ENCODE measurements at places on chromosomes 5 and 9.

DNA sequence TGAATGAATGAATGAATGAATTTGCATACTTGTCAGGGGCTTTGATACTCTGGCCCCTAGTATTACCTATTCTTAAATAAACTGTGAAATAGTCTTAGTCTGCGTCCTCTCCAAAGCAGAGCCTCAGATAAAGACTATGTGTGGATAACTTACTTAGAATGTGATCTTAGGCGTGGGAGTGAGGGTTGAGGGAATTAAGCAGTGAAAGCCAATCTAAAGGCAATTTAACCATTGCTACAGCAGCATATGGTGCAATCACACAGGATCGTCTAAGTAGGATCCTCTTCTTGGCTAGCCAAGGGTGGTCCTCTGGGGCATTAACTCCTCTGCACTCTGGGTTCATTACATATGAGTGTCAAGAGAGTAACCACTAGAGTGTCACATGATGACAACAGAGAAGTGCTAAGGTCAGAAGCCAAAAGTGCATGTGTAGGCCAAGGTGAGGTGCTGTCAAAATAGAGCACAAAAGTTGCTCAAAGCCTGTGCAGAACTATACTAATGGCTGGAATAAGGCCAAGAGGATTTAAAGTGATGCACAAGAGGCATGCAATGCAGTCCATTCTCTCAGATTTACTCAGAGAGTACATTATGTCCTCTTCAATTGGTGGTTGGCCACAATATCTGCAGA is 274.4 kb upstream of the SEMA6A start:
- DNase-seq = no peak

DNA sequence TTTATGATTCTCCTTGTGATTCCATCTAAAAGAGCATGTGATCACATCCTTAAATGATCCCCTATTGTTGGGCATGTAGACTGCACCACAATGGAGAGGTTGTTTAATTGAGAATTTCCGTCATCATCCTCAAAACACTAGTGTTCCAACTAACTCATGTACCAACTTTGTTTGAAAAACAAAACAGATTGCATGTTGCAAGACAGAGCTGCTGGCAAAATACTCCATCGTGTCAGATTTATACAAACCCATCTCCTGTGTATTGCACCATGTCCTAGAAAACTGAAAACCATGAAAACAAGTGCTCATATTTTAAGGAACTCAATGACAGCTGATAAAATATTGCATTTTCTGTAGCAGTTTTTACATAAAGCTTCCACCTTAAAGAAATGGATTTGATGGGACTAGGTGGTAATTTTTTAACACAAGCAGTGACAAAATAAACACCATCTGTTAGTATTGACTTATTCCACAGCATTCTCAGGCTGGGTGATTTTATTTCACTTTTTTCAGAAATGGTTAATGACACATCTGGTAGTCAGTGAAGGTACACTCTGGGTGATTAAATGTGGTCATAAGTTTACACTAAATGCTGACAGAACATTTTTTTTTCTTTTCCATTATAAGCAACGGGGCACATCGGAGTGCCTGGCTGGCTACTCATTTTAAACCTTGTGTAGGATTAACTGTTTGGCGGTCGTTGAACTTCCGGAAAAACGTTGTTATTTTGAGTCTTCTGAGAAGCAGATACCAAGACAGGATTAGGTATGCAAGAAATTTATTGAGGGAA is 602.9 kb upstream of the WWC1 start:
- DNase-seq = no peak

DNA sequence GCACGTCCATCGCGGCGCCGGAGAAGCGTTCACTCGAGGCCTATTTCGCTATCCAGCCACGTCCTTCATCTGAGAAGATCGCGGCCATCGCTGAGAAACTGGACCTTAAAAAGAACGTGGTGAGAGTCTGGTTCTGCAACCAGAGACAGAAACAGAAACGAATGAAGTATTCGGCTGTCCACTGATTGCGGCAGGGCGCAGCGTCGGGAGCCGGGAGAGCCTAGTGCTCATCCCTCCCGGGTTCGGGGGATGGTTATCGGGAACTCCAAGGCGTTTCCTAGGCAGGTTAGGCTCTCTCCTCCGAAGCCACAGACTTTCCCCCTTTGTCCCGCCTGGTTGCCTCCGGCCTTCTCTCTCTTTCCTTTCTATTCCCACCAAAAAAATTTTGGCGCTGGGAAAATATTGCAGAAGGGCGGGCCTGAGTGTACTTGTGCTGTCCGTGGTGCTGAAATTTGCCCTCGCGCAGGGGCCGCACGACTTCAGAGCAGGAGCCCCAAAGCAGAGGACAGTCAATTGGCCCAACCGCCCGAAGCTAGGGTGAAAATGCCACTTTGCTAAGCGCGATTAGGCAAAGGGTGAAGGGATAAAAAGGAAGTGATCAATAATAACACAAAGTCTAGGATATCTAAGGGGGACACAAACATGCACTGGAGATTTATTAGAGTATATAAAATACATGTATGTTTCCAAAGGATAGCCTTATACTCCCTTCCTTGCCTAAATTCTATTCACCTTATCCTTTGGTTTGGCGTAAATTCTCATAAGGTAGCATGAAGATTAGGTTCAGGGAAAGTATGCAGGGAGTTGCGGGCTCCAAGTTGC is 1.8 kb downstream of the POU4F3 start:
- DNase-seq = no peak

GRCh38 chr5:44538797-44539601 is 149.8 kb upstream of the FGF10 start:
- DNase-seq = no peak

- peak; percentile 72 for DNase-seq
Observed at GRCh38 chr9:104991144-104991953, 63.4 kb upstream of the ABCA1 start.

DNA sequence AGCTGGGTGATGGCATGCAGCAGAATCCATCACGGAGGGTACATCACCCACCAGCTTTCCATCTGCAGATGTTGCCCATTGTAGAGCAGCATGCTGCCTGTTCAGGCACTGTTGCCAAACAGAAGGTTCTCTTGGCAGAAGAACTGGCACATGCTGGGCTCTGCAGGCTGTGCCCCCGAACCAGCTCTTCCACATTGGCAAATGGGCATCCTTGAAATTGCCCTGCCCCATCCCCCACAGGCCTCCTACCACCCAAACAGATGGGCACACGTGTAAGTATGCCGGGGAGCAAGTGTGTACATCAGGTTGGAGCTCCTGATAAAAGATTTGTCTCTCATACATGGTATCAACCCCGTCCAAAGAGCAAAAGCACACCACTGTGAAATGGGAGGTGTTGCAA is 220.3 kb upstream of the TAS2R1 start:
- DNase-seq = no peak

DNA sequence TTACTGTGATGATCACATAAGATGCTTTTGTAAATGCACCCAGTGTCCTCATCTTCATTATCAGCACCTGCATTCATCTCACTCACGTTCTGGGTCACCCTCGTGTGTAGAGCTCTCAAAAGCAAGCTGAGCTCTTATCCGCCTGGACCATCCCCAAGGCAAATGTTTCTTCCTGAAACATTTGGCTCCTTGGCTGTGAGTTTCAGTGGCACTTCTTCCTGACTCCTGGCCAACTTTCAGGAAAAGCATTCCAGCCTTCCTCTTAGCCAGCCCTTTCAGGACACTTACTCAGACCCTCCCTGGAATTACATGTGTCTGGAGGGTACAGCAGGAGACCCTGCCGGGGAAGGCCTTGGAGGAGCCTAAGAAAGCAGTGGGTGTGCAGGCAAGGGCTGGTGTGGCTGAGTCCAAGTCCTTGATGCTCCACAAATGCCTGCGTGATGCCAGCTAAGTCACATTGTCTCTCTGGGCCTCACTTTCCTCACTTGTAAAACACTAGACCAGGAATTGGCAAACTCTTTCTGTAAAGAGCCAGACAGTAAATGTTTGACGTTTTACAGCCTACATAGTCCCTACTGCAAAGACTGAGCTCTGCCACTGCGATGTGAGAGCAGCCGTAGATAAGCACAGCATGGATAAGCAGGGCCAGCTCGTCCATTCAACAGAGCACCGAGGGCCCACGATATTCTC is 72.1 kb downstream of the PDE6A start:
- DNase-seq = no peak

- DNase-seq = no peak
Observed at GRCh38 chr5:118303296-118303695, 685.1 kb downstream of the DTWD2 start.

- no peak for DNase-seq
Observed at GRCh38 chr5:170788626-170789304, 5.2 kb downstream of the GABRP start.

GRCh38 chr9:134538856-134539566 is 102.6 kb upstream of the COL5A1 start:
- DNase-seq = no peak

DNA sequence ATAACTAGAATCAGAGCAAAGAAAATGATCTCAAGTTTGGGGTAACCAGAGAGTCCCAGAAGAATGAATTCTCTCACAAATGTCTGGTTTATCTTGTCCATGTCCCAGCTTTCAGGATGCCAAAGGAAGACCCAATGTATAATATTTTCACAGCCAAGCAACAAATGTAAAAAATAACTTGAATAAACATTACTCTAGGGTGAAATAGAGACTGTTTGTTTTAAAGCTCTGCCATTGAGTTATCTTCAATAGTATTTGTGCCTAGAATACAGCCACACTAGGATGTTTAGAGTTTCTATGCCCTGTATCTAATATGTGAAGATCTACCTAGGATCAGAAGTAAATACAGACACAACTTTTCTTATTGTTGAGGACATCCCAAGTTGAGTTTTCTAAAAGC is at the start of gene OR13C4:
Gene OR13C4 (minus strand): TSS at position 101 of the 400 bp plus-strand sequence. CDS start 0 bp downstream, at position 101.
- DNase-seq = no peak

DNA sequence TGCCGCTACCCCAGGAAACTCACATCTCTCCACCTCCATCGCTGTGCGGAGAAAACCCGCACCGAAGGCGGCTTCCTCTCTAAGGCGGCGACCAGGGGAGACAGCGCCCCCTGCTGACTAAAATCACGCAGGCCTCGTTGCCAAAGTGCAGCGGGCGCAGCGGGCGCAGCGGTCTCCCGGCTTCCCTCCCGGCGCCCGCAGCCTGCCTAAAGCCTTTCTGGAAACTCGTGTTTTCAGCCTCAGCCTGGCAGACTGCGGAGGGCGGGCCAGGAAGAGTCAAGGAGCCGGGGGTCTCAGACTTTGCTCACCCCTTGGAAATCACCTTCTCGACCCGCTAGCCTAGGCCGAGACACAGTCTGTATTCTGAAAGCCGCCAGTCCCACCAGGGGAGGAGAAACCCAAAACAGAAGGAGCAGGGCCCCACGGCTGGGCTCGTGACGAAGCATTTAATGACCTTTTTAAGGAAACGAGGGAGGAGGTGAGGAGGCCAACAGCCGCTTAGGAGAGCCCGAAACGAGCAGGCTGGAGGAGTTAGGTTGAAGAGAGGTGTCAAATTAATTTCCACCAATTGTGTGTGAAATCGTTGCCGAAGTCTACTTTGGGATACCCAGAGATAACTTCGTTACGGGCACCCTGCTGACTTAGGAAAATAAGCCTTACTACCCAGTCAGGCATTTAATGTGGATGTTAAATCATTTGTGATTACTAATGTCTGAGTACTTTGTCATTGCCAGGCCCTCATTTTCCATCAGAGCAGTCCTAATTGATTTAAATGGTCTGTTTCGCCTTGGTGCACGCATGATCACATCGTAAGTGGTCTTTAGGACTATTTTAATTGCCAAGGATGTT is 7.3 kb upstream of the FOXB2 start:
- DNase-seq = no peak

DNA sequence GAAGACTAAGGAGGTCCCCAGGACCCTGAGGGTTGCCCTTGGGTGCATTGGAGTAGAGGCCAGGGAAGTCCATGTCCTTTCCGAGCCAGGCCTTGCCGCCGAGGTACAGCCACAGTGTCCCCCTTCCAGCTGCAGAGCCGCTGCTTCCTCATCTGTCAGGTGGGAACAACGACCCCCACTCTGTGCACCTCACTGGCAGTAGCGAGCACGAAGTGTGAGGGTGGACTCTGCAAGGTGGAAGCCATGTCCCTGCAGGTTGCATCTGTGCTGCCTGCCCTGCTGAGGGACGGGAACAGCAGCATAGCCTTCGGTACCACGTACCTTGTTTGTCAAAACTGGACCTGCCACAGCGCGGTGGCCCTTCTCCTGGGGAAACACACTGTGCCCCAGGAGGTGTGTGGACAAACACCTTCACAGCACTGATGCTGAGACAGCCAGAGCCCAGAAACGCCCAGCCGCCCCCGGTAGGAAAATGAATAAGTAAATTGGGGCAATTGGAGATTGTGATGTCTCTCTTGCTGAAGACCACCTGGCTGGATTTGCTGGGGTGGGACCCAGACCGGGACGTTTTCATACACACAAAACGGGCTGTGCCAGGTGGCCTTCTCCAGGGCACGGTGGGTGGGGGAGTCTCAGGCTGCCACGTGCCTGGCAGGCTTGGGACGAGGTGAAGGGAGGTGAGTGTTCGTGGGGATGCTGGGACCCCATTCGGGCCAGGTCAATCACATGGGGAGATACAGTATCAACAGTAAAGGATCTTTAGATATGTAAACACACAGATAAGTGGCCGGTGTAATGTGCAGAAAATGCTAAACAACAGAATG is 157.3 kb downstream of the RXRA start:
- DNase-seq = no peak

DNA sequence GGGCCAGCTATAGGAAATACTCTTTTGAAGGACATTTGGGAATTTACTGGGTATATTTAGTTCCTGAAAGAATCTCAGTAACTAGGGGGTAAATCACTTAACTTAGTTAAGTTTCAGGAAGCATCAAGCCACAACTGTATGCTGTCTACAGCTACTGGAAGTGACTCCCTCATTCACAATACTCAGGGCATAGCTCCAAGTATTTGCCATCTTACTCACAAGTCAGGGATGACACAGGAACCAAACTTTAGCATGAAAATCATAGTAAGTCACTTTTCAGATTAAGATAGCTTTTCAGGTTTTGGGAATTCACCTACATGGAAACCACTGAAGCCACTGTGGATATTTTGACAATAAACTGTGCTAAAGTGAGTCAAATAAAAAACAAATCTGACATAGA is 242.4 kb upstream of the ATP10B start:
- DNase-seq = no peak

GRCh38 chr5:61281686-61282085 is 50.4 kb upstream of the ZSWIM6 start:
- DNase-seq = no peak

- DNase-seq = no peak
Observed at GRCh38 chr5:142777850-142778249, 7.7 kb downstream of the ARHGAP26 start.

DNA sequence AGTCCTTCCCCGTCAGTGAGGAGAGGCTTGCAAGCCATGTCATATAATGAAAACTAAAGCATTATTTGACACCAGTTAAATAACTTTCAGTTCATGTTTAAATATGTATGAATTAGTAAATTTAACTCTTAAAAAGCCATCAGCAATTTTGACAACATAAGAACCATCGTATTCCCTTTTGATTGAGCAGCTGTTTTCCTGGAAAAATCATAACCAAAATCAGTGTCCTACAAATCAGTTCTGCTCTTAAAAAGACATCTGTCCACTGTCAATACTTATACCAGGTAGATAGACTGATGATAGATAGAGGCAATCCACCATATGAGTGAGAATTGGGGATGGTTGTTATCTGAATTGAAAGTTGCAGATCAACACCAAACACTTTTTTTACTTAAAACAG is 2.3 kb downstream of the DIRAS2 start:
- DNase-seq = no peak
